ENCODE measurements at places on chromosomes 2 and 18.

- DNase-seq, result no peak
Observed at GRCh38 chr2:240958366-240959213, 39.8 kb upstream of the SNED1 start.

- DNase-seq, result no peak
Observed at GRCh38 chr2:242004223-242004901, 134.8 kb downstream of the RTP5 start.

DNA sequence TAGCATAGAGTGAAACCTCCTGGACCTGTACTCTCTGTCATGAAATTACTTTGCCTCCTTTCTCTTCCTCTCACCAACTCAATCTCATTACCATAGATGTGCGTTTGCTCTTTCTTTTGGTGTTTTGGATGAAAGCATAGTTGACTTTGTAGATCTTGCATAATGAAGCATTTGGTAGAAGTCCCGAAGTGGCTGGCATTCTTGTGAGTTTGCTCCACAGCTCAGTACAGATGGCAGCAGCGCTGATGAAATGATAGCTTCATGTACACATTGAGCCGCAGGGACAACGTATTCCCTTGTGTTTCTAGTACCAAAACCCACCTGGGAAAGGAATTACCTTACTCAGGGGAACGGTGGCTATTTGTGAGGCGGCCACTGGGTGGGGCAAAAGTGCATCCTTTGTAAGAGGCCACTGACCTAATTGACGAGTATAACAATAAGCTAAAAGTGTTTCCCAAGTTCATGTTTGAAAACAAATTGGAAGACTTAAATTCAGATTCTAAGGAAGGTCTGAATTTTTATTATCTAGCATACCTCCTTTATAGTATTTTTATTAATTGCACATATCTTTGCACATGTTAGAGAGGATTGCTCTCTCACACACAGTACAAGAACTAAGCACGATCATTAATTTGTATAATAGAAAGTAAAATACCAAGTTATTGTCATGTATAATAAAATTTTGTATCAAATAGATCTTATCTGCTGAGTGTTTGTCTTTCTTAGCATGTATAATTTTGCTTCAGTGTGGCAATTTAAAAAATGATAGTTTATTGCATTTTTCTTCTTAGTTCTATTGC, 25.4 kb upstream of the CDH7 start:
- no peak for DNase-seq

DNA sequence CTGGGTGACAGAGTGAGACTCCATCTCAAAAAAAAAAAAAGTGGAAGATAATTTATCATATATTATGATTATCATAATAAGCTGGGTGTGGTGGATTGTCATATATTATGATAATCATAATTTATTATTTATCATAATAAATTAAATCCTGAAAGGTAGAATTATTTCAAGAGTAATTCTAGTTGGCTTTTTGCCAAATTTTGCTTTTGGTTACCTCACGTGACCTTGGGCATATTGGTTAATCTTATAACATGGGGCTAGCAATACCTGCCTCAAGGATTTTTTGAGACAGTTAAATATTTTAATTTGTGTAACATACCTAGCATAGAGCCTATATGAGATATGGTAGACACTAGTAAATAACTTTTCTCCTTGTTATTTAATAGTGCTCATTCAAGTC, 111.3 kb upstream of the TTC27 start:
- DNase-seq, result no peak

DNA sequence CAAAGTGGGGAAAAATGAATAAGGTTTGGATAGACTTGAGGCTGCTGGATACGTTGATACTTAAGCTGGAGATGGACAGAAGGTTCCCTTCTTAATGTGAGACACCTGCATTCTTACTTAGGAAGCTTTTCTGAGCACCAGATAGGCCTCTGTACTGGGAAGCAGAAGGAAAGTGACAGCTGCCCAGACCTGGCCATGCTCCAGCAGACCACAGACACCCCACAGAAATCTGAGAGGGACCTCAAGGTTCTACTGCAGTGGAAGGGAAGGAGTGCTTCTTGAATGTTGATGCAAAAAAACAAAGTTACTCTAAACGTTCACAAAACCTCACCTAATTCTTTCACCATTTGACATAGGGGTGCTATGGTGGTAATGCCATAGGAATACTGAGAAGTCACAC, 642.1 kb upstream of the ID2 start:
- no peak for DNase-seq

DNA sequence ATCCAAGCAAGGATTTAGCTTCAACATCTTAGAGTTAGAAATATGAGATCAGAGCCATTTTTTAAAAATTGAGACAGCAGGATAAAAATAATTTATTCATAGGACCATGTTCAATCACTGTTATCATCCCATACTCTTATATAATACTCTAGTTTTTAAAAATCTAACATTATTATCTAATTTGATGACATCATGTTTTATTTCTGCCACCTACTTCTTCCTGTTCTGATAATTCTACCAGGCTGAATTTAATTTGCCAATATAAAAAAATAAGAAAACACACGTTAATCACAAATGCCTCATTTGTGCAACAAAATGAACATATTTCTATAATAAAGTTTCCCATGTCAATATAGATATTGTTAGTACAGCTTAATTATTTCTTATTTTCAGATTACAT, 621.7 kb downstream of the KCNJ3 start:
- no peak for DNase-seq

DNA sequence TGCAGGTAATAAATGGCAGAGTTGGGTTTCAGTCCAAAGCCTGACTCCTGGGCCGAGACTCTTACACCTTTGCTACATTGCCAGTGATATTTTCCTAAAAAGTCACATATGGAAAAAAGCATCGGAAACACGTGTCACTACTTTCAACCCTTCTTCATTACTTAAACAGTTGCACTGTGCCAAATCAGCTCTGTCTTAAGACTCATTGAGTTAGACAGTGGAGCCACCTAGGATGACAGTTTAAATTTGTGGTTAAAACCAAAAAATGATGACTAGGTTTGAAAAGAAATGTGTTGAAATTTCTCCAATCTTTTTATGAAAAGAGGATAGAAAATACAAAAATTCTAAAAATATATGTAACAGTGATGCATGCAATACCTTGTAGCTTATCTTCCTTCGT, 97.5 kb downstream of the TMEM247 start:
- DNase-seq, result no peak

DNA sequence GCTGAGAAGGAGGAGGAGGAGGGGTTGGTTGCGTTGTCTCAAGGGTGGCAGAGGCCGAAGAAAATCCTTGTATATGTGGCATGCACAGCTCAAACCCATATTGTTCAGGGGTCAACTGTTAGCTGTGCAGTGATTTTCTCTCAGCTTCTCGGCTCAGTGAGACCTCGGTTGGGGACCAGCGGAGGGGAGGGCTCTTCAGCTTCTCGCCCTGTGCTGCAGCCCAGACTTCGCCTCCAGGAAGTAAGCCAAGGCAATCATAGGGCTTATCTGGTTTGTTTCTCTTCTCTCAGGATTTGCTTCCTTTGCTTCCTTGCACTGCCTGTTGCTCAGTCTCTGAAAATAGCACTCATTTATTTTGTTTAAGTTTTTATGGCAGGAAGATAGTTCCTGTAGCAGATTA, 85.5 kb downstream of the SOWAHC start:
- no peak for DNase-seq

- no peak for DNase-seq
Observed at GRCh38 chr2:239767021-239767905, 257.9 kb downstream of the NDUFA10 start.

DNA sequence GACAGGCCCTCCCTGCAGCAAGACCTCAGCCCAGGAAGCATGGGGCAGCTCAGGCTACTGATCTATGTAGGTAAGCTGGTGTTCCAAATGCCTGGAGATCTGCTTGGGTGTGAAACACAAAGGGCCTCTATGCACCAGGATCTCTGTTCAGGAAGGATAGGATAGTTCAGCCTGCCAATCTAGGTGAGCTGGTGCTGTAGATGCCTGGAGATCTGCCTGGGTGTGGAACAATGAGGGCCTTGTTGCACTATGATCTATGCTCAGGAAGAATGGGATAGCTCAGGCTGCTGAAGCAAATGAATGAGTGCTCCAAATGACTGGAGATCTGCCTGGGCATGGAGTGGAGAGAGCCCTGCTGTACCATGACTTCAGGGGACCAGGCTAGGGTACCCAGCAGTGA, 48.9 kb upstream of the MYL1 start:
- DNase-seq, result no peak

DNA sequence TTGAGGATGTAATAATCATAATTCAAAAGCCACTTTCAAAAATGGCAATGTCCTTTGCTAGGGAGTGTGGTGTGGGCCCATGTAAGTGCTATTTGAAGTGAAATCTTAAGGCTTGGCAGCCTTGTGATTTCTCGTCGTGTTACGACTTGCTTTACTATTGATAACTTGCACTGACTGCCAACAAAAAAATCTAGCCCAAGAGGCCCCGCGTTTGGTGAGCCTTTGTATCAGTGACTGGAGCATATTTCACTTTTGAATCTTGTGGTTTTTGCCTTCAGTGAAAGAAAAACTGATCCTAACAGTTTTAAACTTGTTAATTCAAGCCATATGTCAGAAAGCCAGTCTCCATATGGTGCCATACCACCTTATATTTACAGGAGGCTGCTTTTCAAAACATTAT, 248.0 kb downstream of the TMEM182 start:
- no peak for DNase-seq

DNA sequence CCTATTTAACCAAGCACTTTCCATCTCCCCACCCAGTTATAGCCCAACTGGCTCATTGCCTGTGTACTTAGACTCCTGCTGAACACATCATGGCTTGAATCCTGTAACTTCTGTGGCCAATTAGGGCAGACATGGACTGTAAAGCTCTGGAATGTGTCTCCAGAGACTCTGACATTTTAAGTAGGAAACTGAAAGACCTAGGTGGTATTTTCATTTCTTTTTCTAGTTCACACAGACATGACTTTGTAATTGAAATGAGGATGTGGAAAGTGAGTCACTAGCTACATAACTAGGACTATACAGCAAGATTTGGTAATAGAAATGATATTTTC, 12.2 kb downstream of the DOK1 start:
- DNase-seq, result no peak

- no peak for DNase-seq
Observed at GRCh38 chr2:97935719-97936161, 60.0 kb downstream of the TMEM131 start.

DNA sequence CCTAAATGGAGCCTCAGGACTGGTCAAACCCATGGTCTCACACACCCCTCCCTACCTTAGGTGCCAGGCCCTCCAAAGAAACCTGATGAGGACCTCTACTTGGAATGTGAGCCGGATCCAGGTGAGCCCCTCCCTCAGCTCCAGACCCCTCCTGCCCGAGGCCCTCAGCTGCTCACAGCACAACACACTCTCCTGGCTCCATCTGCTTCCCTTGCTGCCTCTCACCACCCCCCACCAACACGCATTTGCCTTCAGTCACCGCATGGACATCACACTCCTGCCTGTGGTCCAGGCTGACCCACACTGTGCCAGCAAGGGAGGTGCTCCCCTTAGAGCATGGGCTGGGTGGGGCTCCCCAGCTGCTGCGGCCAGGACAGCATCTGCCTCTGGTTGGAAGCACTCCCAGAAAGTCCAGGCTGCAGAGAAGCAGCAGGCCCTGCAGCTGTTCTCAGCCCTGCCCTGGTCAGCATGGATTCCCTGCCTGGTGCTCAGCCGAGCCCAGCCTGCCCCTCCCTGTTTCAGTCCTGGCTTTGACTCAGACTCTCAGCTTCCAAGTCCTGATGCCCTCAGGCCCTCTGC, 15.1 kb downstream of the SH2D6 start:
- no peak for DNase-seq

- DNase-seq, result no peak
Observed at GRCh38 chr2:27988306-27988705, 97.8 kb downstream of the BABAM2 start.
